ENCODE measurements at places on chromosomes 2 and 18. TPM values are rescaled to one million over a fixed set of nuclear protein-coding genes. Genes with fewer than 3 reads are reported as not detected.

- no peak for DNase-seq
Measured at GRCh38 chr2:59630789-59631188, 922.7 kb downstream of the BCL11A start.

Gene TMEM182
- 1.3 TPM for total RNA-seq

Gene VIT
- 0.65 TPM for total RNA-seq

Gene REG1A
- total RNA-seq = not detected

DNA sequence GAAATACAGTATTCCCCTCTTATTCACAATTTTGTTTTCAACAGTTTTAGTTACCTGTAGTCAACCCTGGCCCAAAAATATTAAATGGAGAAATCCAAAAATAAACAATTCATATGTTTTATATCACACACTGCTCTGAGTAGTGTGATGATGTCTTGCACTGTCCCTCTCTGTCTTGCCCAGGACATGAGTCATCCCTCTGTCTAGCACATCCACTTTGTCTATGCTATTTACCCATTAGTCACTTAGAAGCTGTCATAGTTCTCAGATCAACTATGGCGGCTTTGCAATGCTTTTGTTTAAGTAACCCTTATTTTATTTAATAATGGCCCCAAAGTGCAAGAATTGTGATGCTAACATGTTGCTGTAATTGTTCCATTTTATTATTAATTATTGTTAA is 380.6 kb upstream of the REG3G start:
- no peak for DNase-seq

Gene ALLC
- total RNA-seq = not detected

GRCh38 chr2:227864161-227864756 is 7.2 kb upstream of the DAW1 start:
- no peak for DNase-seq

Gene ABCB11
- total RNA-seq = under 0.01 TPM

Gene ABCB6
- total RNA-seq = 31.8 TPM

- no peak for DNase-seq
Measured at GRCh38 chr18:74414953-74415515, 42.1 kb downstream of the DIPK1C start.

Gene LOXHD1
- total RNA-seq = 0.05 TPM

Gene ZAP70
- total RNA-seq = not detected

- DNase-seq = peak; percentile 66
Measured at GRCh38 chr18:22253676-22254075, 84.3 kb downstream of the GATA6 start.

Measured in dermis blood vessel endothelial cell (primary cell).